ENCODE measurements at places on chromosomes 2 and 18.
A peak's percentile ranks its signal among the peaks of the same experiment; 100 is the strongest.

DNA sequence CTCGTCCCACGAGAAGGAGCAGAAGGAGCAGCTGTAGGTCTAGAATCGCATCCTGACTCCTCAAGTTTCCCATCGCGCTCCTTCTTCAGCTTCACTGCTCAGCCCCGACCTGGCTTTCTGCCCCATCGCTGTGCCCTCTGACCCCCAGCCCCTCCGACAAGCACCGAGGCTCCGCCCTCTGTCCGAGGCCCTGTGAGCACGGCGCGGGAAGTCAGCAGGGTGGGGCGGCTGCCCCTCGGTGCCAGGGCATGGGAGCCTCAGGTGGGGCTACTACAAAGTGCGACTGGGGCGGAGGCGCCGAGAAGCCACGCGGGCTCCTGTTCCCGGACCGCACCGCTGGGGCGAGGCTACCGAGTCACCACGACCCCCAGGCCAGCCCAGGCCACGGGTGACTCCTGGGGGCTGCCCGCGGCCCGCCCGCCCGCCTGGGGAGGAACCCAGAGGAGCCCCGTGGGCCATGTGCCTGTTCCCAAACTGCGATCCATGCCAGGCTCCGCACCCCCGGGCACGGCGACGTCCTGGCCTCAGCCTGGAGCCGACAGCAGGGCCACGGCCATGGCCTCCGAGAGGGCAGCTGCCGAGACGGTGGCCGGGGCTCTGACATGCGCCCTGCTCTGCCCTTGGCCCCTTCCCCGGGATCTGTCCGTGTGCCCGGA is 36.6 kb upstream of the ID2 start:
- no peak for DNase-seq

GRCh38 chr2:179410552-179411356 is 146.1 kb upstream of the SESTD1 start:
- DNase-seq = peak; percentile 6

- DNase-seq = no peak
Measured at GRCh38 chr2:215031321-215031720, 107.1 kb downstream of the ABCA12 start.

GRCh38 chr2:64937687-64938491 is 51.3 kb upstream of the SLC1A4 start:
- no peak for DNase-seq

DNA sequence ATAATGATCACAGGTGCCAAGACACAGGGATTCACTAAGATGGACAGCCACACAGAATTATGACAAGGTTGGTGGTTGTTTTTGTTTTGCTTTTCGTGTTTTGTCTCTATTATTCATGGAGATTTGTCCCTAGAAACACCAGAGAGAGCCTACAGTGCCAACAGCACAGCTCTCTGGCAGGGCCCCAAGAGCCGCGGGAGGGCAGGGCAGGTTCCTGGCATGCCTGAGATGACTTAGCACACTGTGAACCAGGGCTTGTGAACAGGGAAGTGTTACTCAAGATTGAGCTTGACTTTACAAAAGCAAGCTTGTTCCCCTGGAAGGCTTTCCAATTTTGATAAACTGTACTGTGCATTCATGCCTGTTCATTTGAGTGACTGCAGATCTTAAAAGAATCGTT is 437.4 kb upstream of the SALL3 start:
- peak; percentile 44 for DNase-seq

GRCh38 chr2:237889016-237889415 is 29.6 kb downstream of the RAMP1 start:
- DNase-seq = no peak

DNA sequence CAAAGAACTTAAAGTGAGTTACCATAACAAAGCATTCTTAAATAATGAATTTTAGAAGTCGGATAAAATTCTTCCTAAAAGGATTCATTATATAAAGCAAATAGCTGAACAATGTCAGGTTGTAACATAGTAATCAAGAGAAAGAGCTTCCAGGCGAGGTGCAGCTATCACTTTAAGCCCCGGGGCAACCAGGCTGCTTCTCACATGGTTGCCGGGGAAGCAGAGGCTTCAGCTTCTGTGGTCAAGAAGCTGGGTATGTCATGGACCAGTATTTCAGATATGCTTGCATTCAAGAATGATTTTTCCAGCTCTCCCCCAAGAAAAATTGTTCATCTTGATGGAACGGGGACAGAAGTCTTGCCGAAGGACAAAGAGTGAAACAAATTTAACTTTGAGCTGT is 23.6 kb upstream of the KYNU start:
- no peak for DNase-seq

DNA sequence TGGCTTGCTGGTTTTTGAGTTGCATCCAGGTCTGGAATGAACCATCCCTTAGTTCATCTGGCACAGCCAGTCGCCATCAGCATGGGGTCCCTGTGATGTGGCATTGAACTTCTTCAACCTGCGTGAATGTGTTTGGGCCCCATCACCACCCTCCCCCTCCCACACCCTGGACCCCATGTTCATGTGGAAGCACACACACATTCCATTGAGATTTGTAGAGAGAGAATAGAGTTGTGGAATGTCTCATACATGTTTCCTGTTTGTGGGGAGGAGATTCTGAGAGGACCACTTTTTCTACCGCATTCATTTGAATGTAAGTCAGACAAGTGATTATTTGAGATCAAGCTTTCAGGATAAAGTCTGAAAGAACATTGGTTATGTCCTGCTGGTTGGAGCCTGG is 117.6 kb upstream of the EML6 start:
- DNase-seq = no peak

- DNase-seq = no peak
Measured at GRCh38 chr2:133953524-133953923, 300.3 kb upstream of the MGAT5 start.

DNA sequence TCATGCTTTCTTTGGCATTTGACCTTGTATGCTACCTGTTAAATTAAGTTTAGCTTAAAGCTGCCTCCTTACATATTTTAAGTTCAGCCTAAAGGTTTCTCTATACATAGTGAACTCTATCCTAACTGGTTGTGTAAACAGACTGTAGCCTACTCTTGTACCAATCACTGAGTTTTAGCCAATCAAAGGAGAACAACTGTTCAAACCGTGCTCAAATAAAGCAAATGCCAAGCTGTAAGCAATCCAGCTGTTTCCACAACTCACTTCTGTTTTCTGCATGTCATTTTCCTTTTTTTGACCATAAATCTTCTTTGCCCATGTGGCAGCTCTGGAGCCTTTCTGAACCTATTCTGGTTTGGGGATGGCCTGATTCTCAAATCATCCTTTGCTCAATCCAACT is 1603.8 kb upstream of the ACVR2A start:
- no peak for DNase-seq

DNA sequence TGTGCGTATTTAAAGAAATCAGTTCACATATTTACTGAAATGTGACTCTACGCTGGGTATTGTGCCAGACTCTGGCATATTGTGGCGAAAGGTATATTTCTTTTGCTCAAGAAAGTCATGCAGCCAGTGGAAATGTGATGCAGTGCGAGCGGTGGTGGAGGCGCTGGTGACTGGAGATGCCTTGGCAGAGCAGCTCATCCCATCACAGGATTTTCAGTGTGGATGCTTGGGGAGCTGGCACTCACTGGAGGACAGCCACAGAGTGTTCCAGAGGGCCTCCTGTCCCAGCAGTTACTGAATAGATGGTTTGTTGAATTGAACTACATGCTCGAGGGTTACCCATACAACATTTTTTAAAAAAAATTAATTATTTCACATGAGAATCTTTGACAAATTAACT is 117.6 kb downstream of the ZNF407 start:
- DNase-seq = no peak

DNA sequence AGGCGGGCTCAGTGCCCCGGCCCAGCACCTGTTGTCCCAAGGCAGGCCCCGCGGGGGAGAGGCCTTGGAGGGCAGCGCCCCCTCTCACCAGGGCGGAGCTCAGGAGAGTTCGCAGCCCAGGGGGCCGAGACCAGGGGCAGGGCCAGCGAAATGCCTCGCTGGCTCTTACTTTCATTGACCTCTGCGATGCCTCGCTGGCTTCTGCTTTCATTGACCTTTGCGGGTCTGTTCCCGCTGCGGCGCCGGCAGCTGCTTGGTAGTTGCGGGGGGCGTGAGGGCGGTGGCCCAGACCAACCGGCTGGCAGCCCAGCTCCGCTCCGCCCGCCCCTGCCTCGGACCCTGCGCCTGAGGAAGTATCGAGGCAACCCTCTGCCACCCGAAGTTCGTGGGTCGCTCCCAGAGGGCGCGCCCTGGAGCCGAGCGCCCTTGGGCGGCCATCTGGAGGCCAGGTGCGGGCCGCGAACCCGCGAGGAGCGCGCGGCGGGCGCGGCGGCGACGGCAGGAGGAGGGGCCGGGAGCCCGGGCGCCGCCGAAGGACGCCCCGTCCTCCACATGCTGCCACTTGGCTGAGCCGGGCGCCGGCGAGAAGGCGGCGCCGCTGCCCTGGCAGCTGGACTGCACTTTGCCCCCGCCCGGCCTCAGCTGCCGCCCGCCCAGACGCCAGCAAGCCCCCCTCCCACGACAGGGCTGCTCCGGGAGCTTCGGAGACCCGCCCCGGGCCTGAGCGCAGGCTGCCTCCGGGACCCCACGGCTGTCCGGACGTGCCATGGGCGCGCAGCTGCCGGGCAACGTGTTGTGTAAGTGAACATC is 118.0 kb upstream of the MSTN start:
- DNase-seq = no peak

DNA sequence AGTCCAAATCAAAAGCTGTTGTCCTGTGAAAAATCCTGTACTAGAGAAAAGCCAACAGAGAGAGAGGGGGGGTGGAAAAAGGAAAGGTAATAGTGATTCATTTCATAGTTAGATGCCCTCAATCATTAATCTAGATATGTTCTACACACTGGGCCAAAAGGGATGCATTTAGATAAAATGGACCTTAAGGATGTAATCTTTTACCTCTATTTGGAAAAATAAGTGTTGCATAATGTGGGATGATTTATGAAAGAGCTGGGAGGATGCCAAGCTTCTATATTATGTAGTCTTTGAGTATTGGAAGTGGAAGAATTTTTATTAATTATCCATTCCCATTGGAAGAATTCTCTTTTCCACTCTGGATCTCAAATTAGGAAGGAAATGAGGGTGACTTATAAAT is 480.5 kb upstream of the ZEB2 start:
- no peak for DNase-seq

- DNase-seq = no peak
Measured at GRCh38 chr2:172215936-172216335, 113.2 kb upstream of the DLX2 start.

DNA sequence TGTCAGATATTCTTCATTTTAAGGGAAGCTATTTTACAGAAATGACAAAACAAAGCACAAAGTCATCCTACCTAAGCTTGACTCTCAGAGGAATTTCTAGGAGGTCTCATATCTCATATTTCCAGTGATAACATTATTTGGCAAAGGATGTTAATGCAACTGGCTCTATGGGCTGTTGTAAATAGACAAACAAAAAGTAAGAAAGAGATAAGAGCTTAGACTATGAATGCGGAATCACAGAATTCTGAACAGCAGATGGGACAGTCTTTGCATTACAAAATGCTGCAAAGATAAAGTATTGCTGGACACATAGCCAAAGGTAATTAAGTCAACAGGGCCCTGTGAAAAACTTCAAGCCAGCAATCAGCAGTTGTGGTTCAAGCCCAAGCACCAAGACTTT is 23.9 kb downstream of the PIAS2 start:
- no peak for DNase-seq

- no peak for DNase-seq
Measured at GRCh38 chr2:238857959-238858358, 10.1 kb downstream of the TWIST2 start.

DNA sequence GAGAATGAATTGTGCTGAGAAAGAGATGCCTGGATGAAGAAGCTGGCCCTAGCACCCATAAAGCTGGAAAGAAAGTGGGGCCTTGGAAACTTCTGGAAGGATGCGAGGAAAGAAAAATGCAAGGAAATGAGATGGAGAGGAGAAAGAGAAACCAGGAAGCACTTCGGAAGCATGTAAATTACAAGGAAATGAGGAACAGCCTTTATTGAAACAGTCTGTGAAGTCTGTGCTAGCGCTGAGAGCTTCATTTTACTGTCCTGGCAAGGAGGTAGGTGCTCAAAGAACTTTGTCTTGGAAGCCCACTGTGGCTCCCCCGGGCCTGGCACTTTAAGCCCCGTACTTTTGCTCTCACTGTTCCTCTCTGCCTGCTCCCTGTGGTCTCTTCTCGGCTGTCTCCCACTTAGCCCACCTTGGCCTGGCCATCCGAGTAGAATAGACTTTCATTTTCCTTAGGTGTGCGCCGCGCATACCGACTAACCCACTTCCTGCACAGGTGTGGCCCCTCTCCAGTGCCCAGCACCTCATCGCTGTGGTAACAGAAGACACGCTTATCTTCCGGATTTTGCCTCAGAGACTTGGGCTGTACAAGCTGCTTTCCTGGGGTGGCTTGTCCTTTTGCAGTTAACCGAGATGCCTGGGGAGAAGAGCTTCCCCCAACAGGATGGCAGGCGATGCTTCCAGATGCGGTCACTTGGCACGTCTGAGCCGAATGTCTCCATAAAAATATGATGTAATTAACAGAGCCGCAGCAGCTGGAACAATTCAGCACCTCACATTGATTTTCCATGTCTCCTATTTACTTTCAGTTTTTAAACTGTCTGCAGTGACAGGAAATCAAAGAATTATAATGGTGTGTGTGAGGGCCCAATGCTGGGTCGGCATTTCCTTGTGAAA is 199.6 kb downstream of the HRH4 start:
- DNase-seq = no peak

DNA sequence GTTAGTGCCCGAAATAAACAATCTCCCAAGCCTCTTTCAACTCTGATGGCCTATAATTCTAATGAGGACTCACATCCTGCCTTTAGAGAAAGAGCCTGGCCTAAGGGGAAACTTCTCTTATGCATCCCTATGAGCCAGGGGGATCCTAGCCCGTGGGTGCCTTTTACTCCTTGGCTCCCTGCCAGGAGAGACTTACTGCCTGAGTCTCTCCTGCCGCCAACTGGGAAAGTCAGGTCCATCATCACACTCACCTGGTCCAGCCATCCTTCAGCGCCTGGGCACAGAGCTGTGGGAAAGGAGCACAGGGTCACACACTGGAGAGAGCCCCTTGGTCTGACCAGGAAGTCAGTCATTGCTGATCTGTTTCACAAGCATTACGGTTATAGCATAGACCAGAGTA is 24.1 kb downstream of the ENOSF1 start:
- DNase-seq = no peak

GRCh38 chr2:26900831-26901321 is 52.9 kb downstream of the DPYSL5 start:
- no peak for DNase-seq

GRCh38 chr18:79105455-79105854 is 36.3 kb downstream of the ATP9B start:
- DNase-seq = no peak

All from T47D (cell line).